NT2/D1 (cell line): ENCODE measurements at places on chromosomes 5 and 9.

GRCh38 chr5:115267617-115268016, 4.9 kb upstream of the PGGT1B start:
- DNase-seq = no peak

- DNase-seq = no peak
These were observed 48.7 kb upstream of the ZNF366 start for GRCh38 chr5:72555871-72556270.

- no peak for DNase-seq
These were observed 84.2 kb upstream of the IER5L start for GRCh38 chr9:129262261-129262660.

DNA sequence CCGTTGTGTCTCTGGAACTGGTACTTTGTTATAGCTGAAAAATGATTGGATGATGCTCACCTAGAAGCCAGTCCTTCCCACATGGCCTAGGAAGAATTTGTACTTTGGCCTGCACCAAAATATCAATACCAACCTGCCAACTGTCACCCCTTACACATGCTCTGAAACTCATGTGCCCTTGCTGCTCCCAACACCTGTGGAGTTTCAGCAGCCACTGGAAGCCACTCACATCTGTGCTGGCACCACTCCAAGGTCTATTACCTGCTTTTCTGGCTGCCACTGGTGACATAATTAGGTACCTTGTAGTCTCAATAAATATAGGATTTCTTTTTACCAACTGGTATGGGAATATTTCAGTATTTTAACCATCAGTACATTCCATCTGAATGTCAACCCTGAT, 363.6 kb downstream of the SH3GL2 start:
- no peak for DNase-seq

DNA sequence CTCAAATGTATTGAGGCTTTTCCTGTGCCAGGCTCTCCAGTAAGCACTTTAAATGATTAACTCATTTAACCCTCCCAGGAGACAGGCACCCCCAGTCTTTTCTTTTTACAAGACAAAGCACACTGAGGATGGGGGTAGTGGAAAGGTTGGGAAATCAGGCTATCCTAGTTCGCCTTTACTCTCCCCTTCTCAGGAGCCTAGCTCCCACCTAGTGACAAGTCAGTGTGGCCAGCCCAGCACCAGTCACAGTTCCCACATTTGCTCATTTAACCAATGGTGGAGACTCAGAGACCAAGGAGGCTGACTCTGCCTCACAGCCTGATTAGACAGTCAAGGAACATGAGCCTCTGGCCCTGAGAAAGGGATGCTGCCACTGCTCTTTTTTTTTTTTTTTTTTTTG, 3.5 kb downstream of the ALDH7A1 start:
- peak; percentile 69 for DNase-seq

DNA sequence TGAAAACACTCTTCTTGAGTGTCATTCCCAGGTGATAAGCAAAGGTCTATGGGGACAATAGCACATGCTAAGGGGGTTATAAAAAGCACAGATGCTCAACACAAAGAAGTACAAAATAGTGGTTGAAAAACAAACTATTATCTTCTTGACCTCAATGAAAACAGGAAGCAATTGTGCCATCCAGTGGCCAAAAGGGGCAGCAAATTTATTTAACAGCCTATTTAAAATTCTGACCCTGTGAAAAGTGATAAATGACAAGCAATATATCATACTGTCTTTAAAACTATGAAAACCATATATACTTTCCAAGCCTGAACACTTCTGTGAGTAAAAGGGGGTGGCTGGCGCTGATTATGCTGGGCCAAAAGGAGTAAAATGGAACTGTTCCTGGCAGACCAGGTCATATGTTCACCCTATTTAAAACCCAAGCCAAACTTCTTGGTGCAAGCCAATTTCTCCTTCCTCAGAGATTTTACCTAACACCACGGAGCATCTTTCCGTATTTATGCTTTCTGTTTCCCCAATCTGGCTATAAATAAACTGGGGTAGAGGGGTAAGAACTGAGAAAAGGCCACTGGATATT, 29.7 kb downstream of the TEX10 start:
- DNase-seq = peak; percentile 38

DNA sequence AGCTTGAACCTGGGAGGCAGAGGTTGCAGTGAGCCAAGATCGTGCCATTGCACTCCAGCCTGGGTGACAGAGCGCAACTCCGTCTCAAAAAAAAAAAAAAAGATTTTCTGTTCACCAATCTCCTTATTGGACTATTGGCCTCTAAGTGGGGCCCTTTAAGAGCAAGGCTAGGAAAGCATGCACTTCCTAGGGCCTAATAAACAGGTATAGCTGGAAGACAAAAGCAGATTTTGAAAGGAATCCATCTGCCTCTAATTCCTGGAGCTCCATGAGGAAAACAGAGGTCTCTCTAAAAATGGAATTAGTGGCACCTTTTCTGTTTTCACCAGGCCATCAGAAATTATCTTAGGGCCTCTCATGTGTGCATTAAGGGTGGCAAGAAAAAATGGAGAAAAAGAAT, 70.0 kb downstream of the RGMB start:
- no peak for DNase-seq

DNA sequence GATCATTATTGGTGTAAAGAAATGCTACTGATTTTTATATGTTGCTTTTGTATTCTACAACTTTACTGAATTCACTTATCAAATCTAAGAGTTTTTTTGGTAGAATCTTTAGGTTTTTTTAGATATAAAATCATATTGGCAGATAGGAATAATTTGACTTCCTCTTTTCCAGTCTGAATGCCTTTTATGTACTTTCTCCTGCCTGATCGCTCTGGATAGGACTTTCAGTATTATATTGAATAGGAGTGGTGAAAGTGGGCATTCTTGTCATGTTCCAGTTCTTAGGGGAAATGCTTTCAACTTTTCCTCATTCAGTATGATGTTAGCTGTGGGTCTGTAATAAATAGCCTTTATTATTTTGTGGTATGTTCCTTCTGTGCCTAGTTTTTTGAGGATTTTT, 8.3 kb downstream of the AHRR start:
- no peak for DNase-seq

- DNase-seq = no peak
These were observed 1.5 kb upstream of the NEUROG1 start for GRCh38 chr5:135537271-135537670.

DNA sequence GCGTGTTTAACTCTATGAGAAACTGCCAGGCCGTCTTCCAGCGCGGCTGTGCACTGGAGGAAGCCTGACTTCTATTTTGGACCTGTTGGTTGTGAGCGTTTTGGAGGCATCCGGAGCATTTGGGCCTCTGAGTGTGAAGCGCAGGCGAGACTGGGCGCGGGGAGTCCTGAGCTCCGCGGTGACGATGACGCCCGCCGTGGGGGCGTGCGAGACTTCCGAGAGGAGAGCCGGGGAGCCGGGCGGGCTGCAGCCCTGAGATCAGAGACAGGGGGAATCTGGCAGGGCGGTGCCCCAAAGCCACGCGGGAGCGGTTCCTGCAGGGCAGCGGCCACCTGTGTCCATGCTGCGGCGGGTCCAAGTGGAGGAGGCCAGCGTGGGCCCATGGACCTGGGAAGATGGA, 47.4 kb downstream of the NTNG2 start:
- no peak for DNase-seq

GRCh38 chr9:83670381-83670780, 37.4 kb downstream of the UBQLN1 start:
- no peak for DNase-seq

GRCh38 chr9:130448771-130449603, 4.2 kb downstream of the ASS1 start:
- no peak for DNase-seq

- no peak for DNase-seq
These were observed 84.3 kb downstream of the EQTN start for GRCh38 chr9:27212621-27213020.

- DNase-seq = no peak
These were observed 34.7 kb upstream of the IL6ST start for GRCh38 chr5:56029457-56029856.

DNA sequence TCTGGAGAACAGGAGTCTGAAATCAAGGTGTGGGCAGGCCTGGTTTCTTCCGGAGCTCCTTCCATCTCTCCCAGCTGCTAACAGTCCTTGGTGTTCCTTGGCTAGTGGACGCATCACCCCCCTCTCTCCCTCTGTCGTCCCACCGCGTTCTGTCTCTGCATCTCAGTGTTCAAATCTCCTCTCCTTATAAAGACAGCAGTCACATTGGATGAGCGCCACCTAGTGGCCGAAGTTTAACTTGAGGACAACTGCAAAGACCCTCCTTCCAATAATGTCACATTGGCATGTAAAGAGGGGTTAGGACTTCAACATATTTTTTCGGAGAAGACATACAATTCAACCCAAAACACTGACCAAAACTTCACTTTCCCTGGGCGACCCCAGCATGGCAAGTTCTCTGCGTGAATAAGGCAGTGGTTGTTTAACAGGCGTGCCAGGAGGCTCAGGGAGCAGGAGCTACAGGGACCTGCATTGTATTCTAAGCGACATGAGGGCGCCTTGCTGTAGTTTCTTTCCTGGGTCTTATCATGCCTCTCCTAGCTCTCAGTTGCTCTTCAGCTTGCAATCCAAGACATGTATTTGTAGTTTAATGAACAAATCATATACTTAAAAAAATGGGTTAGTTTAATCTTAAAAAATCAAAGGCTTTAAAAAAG, 27.9 kb upstream of the BASP1 start:
- DNase-seq = peak; percentile 77

- no peak for DNase-seq
These were observed 34.2 kb downstream of the EFNA5 start for GRCh38 chr5:107636555-107636954.

DNA sequence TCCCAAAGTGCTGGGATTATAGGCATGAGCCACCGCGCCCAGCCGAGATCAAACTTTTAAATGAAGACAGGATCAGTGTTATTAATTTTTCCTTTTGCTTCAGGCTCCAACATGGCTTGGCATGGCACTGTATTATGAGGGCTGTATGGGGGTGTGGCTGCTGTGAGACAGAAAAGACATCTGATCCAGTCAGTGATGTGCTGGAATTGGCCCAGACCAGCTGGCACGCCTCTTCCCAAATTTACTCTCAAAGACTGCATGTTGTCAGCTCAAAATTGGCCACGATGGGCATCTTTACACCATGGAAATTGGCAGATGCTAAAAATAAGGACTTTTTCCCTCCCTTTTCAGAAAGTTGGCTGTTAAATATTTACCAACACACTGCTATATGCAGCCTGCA, 12.1 kb upstream of the COL27A1 start:
- no peak for DNase-seq

DNA sequence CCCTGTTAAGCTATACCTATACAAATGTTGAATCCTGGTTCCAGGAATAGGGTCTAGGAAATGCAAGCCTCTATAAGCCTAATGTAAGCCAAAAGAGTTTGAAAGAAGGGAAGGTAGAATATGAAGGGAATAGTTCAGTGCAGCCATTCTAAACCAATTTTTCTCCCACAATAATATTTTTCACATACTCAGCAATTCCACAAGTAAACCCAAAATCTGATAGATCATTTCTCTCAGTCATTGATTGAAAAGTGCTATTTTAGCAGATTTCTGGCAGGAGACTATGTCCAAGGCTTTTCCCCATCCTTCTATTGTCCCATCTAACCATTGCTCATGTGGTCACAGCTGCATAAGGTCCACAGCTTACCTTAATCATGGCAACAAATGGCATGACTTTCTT, 20.7 kb upstream of the PLAC8L1 start:
- DNase-seq = no peak

- DNase-seq = no peak
These were observed 54.3 kb downstream of the FAM81B start for GRCh38 chr5:95445442-95445841.

GRCh38 chr5:125023673-125024072, 277.2 kb upstream of the ZNF608 start:
- DNase-seq = no peak

DNA sequence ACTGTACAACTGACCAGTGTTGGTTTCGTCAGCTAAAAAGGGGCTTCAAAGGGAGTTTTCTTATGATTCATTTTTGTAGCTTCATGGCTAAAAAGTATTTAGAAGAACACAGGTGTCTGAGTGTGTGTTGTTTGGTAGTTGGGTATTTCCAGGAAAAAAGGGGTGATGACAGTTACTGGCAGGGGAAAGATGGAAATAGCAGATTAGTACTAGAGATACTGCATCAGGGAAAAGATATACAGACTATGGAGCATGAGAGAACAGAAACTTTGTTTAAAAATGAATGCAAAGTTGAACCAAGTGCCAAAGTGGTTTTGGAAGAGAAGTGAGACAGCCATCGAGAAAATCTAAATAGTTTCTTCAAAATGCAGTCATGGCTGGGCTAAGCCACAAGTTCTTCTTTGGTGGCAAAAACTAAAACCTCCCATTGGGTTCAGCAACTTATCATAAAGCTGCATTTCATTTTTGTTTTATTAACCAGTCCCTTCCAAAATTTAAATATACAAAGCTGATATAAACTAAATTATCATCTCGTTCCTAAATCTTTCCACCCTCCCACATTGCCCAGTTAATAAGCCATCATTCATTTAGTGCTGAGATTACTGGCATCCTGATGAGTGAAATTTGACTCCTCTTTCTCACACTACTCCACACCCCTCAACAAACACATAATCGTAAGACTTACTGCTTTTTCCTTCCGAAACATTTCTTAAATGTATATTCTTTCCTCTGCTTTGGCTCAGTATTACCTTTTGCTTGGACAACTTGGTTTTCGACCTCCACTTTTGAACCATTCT, 33.5 kb downstream of the ELL2 start:
- no peak for DNase-seq

GRCh38 chr5:21704974-21705668, 1148.0 kb downstream of the CDH12 start:
- no peak for DNase-seq

- DNase-seq = no peak
These were observed 426.1 kb downstream of the RAB3C start for GRCh38 chr5:59008816-59009473.

DNA sequence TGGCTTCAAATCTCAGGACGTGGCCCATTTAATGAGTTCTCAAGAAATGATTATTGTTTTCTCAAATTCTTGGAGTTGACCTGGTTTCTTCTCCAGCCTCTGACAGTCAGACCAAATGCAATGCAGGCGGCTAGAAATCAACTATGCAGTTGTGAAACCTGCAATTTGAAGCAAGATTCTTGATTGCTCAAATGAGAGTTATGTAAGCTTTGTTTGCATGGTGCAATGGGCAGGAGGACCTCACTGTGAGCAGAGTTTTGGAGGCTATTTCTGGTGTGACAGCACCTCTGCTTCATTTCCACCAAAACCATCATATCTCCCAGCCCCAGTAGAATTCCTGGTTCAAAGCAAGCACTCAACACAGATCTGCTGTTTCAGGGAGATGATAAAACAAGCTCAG, 500.0 kb upstream of the KLF4 start:
- no peak for DNase-seq

DNA sequence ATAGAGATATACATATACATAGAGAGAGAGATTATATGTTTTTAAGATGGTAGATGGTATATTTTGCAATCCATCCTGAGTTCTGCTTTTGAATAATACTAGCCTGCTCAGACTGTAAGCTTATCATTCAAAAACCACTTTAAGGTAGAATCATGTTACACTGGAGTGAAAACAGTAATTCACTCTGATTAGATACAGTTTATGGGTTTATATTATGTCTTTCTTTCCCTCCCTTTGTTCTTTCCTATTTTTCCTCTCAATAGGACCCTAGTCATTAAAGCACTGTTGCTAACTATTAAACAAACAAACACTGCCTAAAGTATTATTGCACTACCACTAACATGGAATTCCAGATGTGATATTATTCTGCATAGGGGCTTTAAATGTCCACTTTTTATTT, 202.0 kb downstream of the ADAMTSL1 start:
- DNase-seq = no peak
